ENCODE measurements at places on chromosomes 2 and 18.

GRCh38 chr2:128422571-128422970 is 103.9 kb upstream of the HS6ST1 start:
- no peak for DNase-seq

- DNase-seq = no peak
Observed at GRCh38 chr18:65936678-65937077, 185.9 kb downstream of the CDH7 start.

DNA sequence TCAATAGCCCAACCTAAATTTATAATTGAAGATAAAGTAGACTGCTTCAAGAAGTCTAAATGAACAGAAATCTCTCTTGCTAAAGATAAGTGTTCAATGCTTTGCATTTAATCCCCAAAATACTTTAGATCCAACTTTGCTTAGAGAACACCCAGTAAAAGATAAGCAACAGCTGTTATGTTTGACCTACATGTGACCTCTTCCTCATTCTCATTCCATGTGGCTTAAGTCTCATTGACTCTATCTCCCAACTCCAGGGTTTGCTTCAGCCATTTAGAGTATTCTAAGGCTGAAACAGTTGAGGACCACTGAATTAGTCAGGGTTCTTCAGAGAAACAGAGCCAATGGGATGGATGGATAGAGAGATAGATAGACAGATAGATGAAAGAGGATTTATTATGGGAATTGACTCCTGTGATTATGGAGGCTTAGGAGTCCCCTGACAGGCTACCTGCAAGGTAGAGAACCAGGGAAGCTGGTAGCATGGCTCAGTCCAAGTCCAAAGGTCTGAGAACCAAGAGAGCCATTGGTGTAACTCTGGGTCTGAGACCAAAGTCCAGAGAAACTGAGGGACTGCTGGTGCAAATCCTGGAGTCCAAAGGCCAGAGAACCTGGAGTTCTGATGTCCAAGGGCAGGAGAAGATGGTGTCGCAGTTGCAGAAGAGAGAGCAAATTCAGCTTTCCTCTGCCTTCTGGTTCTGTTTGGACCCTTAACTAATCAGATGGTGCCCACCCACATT is 32.1 kb downstream of the CRYGD start:
- no peak for DNase-seq

- no peak for DNase-seq
Observed at GRCh38 chr18:73981796-73982195, 165.8 kb downstream of the FBXO15 start.

DNA sequence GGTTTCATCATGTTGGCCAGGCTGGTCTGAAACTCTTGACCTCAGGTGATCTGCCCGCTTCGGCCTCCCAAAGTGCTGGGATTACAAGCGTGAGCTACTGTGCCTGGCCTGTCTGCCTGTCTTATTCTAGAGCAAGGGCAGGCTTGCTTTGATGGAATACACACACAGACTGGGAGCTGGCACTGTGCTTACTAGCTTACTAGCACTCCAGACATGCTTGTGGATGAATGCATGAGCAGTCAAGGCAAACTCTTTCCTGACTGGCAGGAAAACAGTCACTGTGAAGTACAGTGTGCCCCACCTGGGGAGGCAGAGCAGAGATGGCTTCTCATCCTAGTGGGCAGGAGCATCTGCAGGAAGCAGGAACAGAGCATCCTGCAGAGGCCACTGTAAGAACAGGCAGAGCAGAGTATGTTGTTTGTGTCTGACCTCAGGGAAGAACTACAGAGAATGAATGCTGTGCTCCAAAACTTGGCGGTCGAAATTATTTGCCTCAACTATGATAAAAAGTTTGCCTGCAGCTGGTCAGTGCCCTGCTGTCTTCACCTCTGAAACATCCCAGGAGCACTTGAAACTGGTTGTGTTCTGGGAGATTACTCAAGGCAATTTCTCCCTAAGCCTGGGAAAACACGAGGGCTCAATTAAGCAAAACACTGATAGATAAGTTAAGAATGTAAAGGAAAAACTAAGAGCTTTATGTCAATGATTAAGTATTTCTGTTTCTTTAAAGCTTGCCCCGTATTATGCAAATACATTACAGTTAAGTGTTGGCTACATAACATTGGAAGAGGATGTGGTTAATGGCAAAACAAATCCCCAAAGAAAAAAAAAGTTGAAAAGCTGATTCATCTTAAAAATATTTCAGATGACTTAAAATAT is 102.4 kb downstream of the VAPA start:
- peak; percentile 45 for DNase-seq
